ENCODE measurements at places on chromosomes 7 and 10. TPM values are rescaled to one million over a fixed set of nuclear protein-coding genes. Genes with fewer than 3 reads are reported as not detected.

Gene KCNMA1
- total RNA-seq: 35.6 TPM

Gene FAM25G
- not detected for total RNA-seq

GRCh38 chr10:98139431-98139830 is 5.0 kb downstream of the R3HCC1L start:
- H3K4me3 ChIP-seq: no peak overlapping the region
- peaks cover 19% of the 10 kb centered on the region for H3K4me1 ChIP-seq
- H3K27me3 ChIP-seq: no peaks in the 10 kb centered on the region

GRCh38 chr10:71086439-71087080 is 125.8 kb upstream of the UNC5B start:
- no peaks in the 10 kb centered on the region for H3K27me3 ChIP-seq
- no peak overlapping the region for H3K27ac ChIP-seq
- H3K4me3 ChIP-seq: no peak overlapping the region
- no peaks in the 10 kb centered on the region for H3K36me3 ChIP-seq
- DNase-seq: no peak
- H3K4me1 ChIP-seq: no peaks in the 10 kb centered on the region

GRCh38 chr10:69994262-69994661 is 58.4 kb upstream of the MACROH2A2 start:
- H3K27me3 ChIP-seq: no peaks in the 10 kb centered on the region
- no peaks in the 10 kb centered on the region for H3K4me1 ChIP-seq
- no peak for DNase-seq
- no peak overlapping the region for H3K4me3 ChIP-seq
- no peak overlapping the region for H3K27ac ChIP-seq

GRCh38 chr10:71569775-71570588 is 149.6 kb downstream of the C10orf105 start:
- no peaks in the 10 kb centered on the region for H3K36me3 ChIP-seq
- DNase-seq: no peak
- no peaks in the 10 kb centered on the region for H3K27me3 ChIP-seq
- no peaks in the 10 kb centered on the region for H3K4me1 ChIP-seq

DNA sequence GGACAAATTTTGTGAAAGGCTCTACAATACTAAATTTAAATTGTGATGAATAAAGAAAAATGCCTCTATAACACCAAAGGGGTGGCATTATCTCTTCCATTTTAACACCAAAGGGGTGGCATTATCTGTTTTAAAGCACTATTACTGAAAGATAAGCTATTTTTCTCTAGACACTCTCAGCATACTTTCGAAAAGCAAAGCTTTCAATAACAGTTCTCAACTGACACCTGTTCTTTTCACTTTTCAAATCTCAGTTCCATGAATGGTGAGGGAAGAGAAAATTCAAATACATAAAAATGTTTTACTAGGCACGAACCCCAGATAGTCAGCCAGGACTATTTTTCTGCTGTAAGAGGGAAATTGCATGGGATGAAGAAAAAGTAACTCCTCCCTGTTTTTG is 103.8 kb downstream of the CPEB3 start:
- no peak overlapping the region for H3K4me3 ChIP-seq
- H3K27me3 ChIP-seq: no peaks in the 10 kb centered on the region
- DNase-seq: no peak
- H3K36me3 ChIP-seq: no peaks in the 10 kb centered on the region
- peak overlapping the region; percentile 52 for H3K27ac ChIP-seq

Measured in GM12878 (cell line).